ENCODE measurements at places on chromosomes 6 and 20.

DNA sequence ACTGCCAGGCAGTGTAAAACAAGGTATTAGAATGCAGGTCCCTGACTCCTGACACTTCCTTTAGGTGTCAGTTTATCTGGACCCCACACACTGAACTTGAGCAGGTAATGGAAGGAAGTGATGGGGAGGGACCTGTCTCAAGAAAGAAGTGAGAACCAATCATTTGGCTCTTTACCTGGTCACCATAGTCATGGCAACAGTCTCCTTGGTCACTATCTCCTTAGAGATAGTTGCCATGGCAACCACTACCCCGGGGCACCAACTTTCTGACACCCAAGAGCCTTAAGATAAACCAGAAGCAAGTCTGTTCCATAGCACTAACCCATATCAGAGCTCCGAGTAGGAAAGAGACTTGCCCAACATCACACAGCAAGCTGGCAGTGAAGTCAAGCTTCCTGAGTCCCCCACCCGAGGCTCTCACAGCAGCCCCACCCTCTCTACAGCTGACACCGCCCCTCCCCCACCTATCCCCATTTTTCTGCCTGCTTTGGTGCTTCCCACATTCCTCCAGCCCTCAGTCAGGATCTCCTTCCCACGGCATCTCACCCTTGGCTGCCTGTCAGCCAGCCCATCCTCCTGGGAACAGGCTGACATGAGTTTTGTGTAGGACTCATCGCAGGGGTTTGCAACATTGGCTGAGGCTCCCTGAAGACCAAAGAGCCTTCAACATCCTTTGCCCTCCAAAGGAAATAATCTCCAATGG is 16.3 kb upstream of the HM13 start:
- DNase-seq: no peak

- no peak for DNase-seq
Measured at GRCh38 chr20:53487461-53488200, 106.0 kb downstream of the ZNF217 start.

- DNase-seq: no peak
Measured at GRCh38 chr6:15491986-15492269, 170.9 kb downstream of the DTNBP1 start.

- no peak for DNase-seq
Measured at GRCh38 chr6:78199044-78199443, 546.2 kb downstream of the MEI4 start.

- no peak for DNase-seq
Measured at GRCh38 chr6:139337830-139338229, 36.6 kb downstream of the CITED2 start.

GRCh38 chr20:54665812-54666211 is 190.4 kb downstream of the DOK5 start:
- DNase-seq: no peak
